ENCODE measurements at places on chromosomes 4 and X. TPM values are rescaled to one million over a fixed set of nuclear protein-coding genes. Genes with fewer than 3 reads are reported as not detected.
A peak's percentile ranks its signal among the peaks of the same experiment; 100 is the strongest.

GRCh38 chrX:104316739-104317138, 62.0 kb upstream of the ESX1 start:
- DNase-seq, result no peak
- peaks cover 6% of the 10 kb centered on the region for H3K4me1 ChIP-seq
- no peaks in the 10 kb centered on the region for H3K36me3 ChIP-seq

DNA sequence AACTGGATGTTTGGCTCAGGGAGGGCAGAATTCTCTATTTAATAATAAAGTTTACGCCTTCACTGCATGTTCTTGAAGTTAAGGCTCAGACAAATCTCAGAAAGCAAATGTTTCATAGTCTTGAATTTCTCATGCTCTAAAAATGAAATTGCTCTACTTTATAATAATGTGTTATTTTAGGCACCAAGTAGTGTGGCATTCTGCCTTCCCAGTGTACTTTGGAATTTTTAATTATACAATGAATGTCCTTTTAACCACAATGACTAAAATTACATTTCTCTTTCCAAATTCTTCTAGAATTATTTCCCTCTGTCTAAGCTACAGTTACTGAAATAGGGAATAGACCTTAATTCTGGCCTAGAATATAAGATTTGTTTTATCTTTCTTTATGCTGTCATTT, 97.9 kb upstream of the PDE5A start:
- no peaks in the 10 kb centered on the region for H3K27me3 ChIP-seq
- peaks cover 7% of the 10 kb centered on the region for H3K36me3 ChIP-seq
- H3K27ac ChIP-seq, result no peak overlapping the region
- H3K4me3 ChIP-seq, result no peak overlapping the region

TCEAL7 gene
- 4.9 TPM for total RNA-seq

HAND2 gene
- total RNA-seq, result 3.9 TPM

DNA sequence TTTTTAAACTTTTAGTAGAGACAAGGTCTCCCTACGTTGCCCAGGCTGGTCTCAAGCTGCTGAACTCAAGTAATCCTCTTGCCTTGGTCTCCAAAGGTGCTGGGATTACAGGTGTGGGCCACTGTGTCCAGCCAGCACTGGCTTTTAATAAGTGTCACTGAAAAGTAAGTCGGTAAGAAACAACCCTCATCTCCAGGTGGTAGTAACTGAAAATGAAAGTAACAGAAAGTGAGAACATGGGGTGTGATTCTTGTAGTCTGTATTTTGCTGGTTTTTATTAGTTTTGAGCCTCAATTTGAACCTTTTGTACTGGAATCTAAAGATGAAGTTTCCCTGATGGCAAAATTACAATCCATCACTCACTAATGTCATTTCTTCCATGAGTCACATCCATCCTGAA, 238.1 kb upstream of the AGA start:
- H3K4me1 ChIP-seq, result no peaks in the 10 kb centered on the region
- H3K27me3 ChIP-seq, result no peaks in the 10 kb centered on the region
- no peak for DNase-seq
- no peaks in the 10 kb centered on the region for H3K36me3 ChIP-seq
- H3K27ac ChIP-seq, result no peak overlapping the region

DNA sequence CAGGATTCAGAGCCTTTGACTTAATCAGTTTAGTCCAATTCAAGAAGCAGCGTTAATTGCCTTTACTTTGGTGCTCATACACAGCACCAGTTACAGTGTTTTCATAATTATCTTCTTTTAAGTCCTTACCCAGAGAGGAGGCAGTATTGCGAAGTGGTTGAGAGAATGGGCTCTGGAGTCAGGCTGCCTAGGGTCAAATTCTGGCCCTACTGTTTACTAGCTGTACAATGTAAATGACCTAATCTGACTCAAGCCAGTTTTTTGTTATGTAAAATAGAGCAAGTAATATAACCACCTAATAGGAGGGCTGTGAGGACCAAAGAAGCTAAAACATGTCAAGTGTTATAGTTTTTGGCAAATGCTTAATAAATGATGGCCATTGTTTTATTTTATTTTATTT, 27.6 kb downstream of the WDR44 start:
- peaks cover 6% of the 10 kb centered on the region for H3K36me3 ChIP-seq
- H3K27me3 ChIP-seq, result no peaks in the 10 kb centered on the region
- H3K4me3 ChIP-seq, result no peak overlapping the region
- H3K4me1 ChIP-seq, result peaks cover 6% of the 10 kb centered on the region
- no peak overlapping the region for H3K27ac ChIP-seq

GRCh38 chr4:39357002-39357401, 9.2 kb downstream of the RFC1 start:
- H3K4me3 ChIP-seq, result no peak overlapping the region
- DNase-seq, result no peak
- peaks cover 3% of the 10 kb centered on the region for H3K36me3 ChIP-seq
- H3K27me3 ChIP-seq, result no peaks in the 10 kb centered on the region
- H3K4me1 ChIP-seq, result peaks cover 13% of the 10 kb centered on the region

DNA sequence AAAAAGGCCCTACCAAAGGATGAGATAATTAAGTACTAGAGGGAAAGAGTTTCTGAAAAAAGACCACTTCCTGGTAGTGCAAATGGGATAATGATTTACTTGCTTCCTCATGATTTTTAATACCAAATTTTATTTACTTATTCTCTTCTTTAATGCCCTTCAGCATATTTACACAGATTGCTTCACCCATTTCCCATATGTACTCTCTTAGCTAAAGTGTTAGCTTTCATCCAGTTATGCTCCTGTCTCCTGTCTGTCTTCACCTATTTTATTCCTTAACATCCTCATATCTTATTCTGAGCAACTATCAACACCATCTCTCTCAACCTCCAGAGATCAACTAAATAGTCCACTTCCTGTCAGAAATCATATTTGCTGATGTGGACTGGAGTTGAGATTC, 183.2 kb upstream of the HS3ST1 start:
- DNase-seq, result no peak
- H3K27me3 ChIP-seq, result no peaks in the 10 kb centered on the region

BRCC3 gene
- 31.4 TPM for total RNA-seq

DNA sequence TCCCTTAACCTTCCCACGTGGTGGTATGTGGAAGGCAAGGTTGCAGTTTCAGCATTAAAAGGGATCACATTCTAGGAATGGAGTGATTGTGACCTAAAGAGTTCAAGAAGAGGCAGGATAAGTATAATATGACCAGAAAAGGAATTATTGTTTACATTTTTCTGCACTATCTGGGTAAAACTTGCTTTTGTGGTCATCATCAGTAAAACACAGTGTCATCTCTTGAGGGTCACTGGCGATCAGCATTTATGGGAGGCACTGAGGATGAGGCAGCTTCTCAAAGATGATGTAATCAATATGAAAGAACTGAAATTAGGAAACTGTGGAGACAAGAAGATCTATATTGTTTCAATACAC, 88.7 kb downstream of the CFAP299 start:
- H3K27me3 ChIP-seq, result no peaks in the 10 kb centered on the region
- H3K27ac ChIP-seq, result no peak overlapping the region
- no peak for DNase-seq
- H3K4me3 ChIP-seq, result no peak overlapping the region

GRCh38 chr4:22345678-22346077, 170.2 kb downstream of the ADGRA3 start:
- no peaks in the 10 kb centered on the region for H3K27me3 ChIP-seq
- peaks cover 18% of the 10 kb centered on the region for H3K36me3 ChIP-seq
- no peak overlapping the region for H3K4me3 ChIP-seq
- H3K27ac ChIP-seq, result no peak overlapping the region

TMPRSS11D gene
- total RNA-seq, result not detected

GRCh38 chrX:141941234-141941633, 37.5 kb downstream of the MAGEC1 start:
- H3K4me3 ChIP-seq, result no peak overlapping the region
- H3K27ac ChIP-seq, result no peak overlapping the region
- H3K27me3 ChIP-seq, result no peaks in the 10 kb centered on the region
- no peaks in the 10 kb centered on the region for H3K4me1 ChIP-seq
- no peak for DNase-seq

GRCh38 chr4:105145903-105146275, 787 bp upstream of the TET2 start:
- H3K4me3 ChIP-seq, result peak overlapping the region; percentile 93
- no peaks in the 10 kb centered on the region for H3K36me3 ChIP-seq
- H3K27me3 ChIP-seq, result peaks cover 17% of the 10 kb centered on the region
- peaks cover 29% of the 10 kb centered on the region for H3K4me1 ChIP-seq

GRCh38 chr4:73599182-73599581, 21.1 kb downstream of the RASSF6 start:
- no peaks in the 10 kb centered on the region for H3K27me3 ChIP-seq
- peak overlapping the region; percentile 91 for H3K27ac ChIP-seq
- H3K36me3 ChIP-seq, result peaks cover 26% of the 10 kb centered on the region
- peaks cover 15% of the 10 kb centered on the region for H3K4me1 ChIP-seq
- DNase-seq, result no peak
- H3K4me3 ChIP-seq, result no peak overlapping the region

TAPT1 gene
- 29.9 TPM for total RNA-seq

SLC26A1 gene
- 2.6 TPM for total RNA-seq

DNA sequence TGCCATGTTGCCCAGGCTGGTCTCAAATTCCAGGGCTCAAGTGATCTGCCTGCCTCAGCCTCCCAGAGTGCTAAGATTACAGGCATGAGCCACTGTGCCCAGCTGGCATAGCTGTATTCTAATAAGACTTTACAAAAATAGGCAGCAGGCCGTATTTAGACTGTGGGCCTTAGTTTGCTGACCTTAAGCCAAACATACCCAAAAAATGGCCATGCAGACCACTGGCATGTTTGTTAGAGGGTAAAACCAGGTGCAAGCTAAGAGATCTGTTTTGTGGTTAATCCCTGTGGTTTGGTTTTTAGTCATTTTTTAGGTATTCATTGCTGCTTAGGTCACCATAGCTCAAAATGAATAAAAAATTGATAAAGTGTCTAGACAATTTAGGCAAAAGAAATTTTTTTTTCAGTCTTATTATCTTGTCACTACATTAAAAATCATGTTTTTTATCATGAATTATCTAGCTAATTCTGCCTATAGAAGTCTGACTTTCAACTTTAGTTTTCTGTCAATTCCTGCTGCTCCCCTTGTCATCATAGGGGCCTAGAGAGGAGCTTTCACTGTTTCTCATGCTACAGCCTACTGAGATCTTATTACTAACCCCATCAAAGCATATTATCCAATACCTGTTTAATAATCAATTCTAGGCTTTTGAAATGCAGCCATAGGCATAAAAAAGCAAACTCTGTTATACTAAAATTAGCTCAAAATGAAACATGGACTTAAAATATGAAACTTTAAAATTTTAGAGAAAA, 7.5 kb upstream of the SPINK2 start:
- H3K36me3 ChIP-seq, result no peaks in the 10 kb centered on the region
- DNase-seq, result no peak
- H3K27ac ChIP-seq, result no peak overlapping the region

DNA sequence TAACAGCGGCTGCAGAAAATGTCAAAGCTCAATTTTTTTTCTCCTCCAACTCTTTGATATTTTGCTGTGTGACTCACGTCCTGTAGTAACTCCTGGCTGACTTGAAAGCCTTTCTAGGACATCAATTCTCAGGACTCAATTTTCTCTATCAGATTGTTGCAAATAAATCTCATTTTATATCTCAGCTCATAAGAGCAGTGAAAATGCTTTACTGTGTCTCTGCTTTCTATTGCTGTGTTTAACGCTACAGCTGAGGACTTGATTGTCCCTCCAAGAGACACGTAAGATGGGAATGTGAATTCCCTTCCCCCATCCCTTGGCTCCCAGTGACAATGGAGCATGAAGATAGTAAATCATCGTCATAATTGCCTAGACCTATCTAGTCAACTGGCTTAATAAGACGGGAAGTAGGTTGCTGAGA, 20.5 kb upstream of the CBR4 start:
- no peak for DNase-seq

- peaks cover 22% of the 10 kb centered on the region for H3K27me3 ChIP-seq
- no peak overlapping the region for H3K4me3 ChIP-seq
- no peak overlapping the region for H3K27ac ChIP-seq
- DNase-seq, result no peak
- H3K4me1 ChIP-seq, result no peaks in the 10 kb centered on the region
These were observed 194.4 kb upstream of the LDB2 start for GRCh38 chr4:17092736-17093437.

DNA sequence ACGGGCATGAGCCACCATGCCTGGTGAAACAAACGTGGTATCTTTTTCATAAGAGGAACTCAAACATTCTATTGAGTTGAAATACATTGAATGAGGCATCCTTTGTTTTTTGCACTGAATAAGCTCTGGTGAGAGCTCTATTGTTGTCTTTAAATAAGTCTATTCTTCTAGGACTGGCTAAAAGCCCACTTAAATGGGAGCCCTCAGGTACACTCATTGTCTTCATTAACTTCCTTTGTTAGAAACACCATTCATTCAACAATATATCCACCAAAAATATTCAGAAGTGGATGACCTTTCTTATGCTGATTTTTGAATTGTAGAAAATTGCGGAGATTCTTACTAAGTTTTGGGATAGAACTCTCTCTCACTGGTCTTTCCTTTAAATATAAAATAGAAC, 568.0 kb downstream of the IL1RAPL1 start:
- DNase-seq, result no peak
- no peak overlapping the region for H3K27ac ChIP-seq
- H3K4me3 ChIP-seq, result no peak overlapping the region
- H3K36me3 ChIP-seq, result no peaks in the 10 kb centered on the region
- no peaks in the 10 kb centered on the region for H3K4me1 ChIP-seq

DNA sequence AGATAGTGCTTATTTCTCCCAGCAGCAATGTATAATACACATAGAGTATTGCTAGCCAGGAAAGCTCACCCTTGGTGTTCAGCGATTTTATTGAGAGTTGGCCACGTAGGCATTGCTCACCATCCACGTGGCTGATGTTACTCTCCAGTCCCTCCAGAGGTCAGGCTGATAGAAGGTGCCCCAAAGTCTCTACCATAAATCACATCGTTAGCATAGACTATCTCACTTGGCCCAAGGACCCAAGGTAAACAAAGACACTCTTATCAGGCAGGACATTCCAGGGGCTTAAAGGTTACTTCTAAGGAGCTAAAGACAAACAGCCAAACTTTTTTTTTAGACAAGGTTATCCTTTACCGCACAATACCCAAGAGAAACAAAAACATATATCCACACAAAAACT, 30.3 kb upstream of the RGN start:
- peaks cover 7% of the 10 kb centered on the region for H3K4me1 ChIP-seq
- DNase-seq, result no peak
- no peak overlapping the region for H3K4me3 ChIP-seq
- H3K36me3 ChIP-seq, result peaks cover 20% of the 10 kb centered on the region
- H3K27ac ChIP-seq, result no peak overlapping the region
- no peaks in the 10 kb centered on the region for H3K27me3 ChIP-seq

GRCh38 chrX:13689741-13690211, 848 bp downstream of the RAB9A start:
- DNase-seq, result no peak
- H3K27me3 ChIP-seq, result peaks cover 3% of the 10 kb centered on the region
- H3K36me3 ChIP-seq, result peaks cover 3% of the 10 kb centered on the region
- H3K27ac ChIP-seq, result peak overlapping the region; percentile 96

DNA sequence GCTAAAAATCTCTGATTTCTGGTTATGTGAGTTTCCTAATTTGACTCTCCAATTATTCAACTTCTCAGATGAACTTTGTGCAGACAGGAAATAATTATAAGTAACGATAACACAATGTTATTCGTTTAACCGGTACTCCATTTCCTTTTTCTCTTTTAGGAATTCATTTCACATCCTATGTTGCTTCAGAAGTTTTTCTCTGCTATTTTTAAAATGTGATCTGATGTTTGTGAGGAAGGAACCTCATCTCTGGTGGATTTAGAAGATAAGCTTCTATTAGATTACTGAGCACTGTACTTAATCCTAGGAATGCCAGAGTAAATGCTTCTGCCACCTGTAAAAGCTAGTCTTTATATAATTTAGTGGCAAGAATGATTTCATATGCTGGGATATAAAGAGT, 116.0 kb upstream of the ETNPPL start:
- no peaks in the 10 kb centered on the region for H3K36me3 ChIP-seq
- no peak for DNase-seq
- H3K27ac ChIP-seq, result no peak overlapping the region
- no peaks in the 10 kb centered on the region for H3K27me3 ChIP-seq
- no peak overlapping the region for H3K4me3 ChIP-seq
